Right lung (tissue), 10 donors: ENCODE measurements at places on chromosomes 2 and 18. TPM values are rescaled to one million over a fixed set of nuclear protein-coding genes. Genes with fewer than 3 reads are reported as not detected.

POTEC gene
- polyA plus RNA-seq = 0.03 TPM

STRADB gene
- polyA plus RNA-seq = 45.3 TPM

ASB18 gene
- 0.21 TPM for polyA plus RNA-seq

HTR2B gene
- polyA plus RNA-seq = 0.31 TPM

CFAP221 gene
- polyA plus RNA-seq = 12.2 TPM

CFAP65 gene
- 4.5 TPM for polyA plus RNA-seq

CLHC1 gene
- 32.9 TPM for polyA plus RNA-seq

CCBE1 gene
- 75.0 TPM for polyA plus RNA-seq

RIT2 gene
- not detected for polyA plus RNA-seq

TEKT4 gene
- polyA plus RNA-seq = 1.1 TPM

ADD2 gene
- 5.4 TPM for polyA plus RNA-seq

CCDC150 gene
- 9.9 TPM for polyA plus RNA-seq

UGT1A10 gene
- polyA plus RNA-seq = not detected

NPHP1 gene
- 18.1 TPM for polyA plus RNA-seq

POTEI gene
- polyA plus RNA-seq = 0.57 TPM

ZBTB7C gene
- 3.5 TPM for polyA plus RNA-seq

NT5DC4 gene
- polyA plus RNA-seq = 0.06 TPM

NPPC gene
- 0.91 TPM for polyA plus RNA-seq

C2orf15 gene
- polyA plus RNA-seq = 5.2 TPM

COLEC12 gene
- 107 TPM for polyA plus RNA-seq

CRYGC gene
- polyA plus RNA-seq = not detected

ABHD1 gene
- 0.61 TPM for polyA plus RNA-seq

MTLN gene
- polyA plus RNA-seq = 8.6 TPM

REG3A gene
- polyA plus RNA-seq = not detected

RGPD3 gene
- polyA plus RNA-seq = 0.09 TPM

HIBCH gene
- 50.4 TPM for polyA plus RNA-seq

UGT1A8 gene
- not detected for polyA plus RNA-seq

AQP12A gene
- polyA plus RNA-seq = not detected

NT5C1B gene
- 1.6 TPM for polyA plus RNA-seq

RBM44 gene
- 1.9 TPM for polyA plus RNA-seq

RNF125 gene
- 8.0 TPM for polyA plus RNA-seq

ANKZF1 gene
- polyA plus RNA-seq = 64.9 TPM

CHPF gene
- polyA plus RNA-seq = 30.1 TPM
